ENCODE measurements at places on chromosomes 6 and 20.

DNA sequence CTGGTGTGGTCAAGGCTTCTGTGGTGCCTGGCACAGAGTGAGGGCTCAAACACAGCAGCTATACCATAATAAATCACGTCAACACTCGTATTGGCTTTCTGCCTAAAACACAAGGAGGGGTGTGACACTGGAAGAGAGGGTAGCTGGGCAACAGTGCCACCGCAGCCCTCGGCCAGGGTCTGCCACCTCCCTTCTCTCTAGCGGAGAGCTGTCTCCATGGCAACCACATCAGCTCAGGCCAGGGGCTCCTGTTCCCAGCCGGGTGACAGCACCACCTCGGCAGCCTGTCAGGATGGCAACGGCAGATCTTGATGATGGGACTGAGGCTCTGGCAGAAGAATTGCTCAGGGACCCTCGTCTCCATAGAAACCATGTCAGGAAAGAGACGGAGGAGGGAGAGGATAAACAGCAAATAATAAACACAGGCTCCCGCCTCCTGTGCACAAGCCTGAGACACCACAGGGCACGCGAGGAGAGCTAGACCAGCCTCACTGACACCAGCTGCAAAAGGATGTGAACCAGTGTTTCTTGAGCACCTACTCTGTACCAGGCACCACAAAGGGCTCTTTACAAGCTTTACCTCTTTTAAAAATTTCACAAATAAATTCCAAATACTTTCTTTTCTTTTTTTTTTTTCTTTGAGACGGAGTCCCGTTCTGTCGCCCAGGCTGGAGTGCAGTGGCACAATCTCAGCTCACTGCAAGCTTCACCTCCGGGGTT is 50.4 kb upstream of the TLDC2 start:
- DNase-seq: no peak
- no peak overlapping the region for H3K27ac ChIP-seq
- no peaks in the 10 kb centered on the region for H3K27me3 ChIP-seq
- H3K4me3 ChIP-seq: no peak overlapping the region

DNA sequence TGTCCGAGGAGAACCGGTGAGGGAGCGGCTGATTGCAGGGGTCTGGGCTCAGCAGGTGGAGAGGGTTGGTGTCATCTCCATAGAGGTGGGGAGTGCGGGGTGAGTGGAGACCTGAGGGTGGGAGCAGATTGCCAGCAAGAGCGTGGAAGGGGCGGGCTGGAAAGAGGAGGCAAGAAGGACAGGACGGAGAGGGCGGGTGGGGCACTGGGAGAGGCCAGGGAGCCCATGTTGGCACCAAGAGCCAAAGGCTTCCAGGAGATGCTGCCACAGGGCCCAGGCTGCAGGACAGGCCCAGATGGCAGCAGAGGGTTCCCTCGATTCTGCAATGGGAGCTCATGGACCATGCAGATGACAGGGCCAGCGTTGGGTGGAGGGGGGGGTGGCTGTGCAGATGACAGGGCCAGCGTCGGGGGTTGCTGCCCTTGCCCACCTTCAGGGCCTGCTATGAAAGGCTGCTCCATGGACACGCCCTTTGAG is 105.4 kb downstream of the TMEM242 start:
- H3K27ac ChIP-seq: no peak overlapping the region
- DNase-seq: no peak
- H3K4me3 ChIP-seq: no peak overlapping the region
- no peaks in the 10 kb centered on the region for H3K27me3 ChIP-seq
- H3K36me3 ChIP-seq: no peaks in the 10 kb centered on the region

GRCh38 chr20:8196096-8196495 is 64.0 kb downstream of the PLCB1 start:
- no peaks in the 10 kb centered on the region for H3K4me1 ChIP-seq
- H3K27me3 ChIP-seq: no peaks in the 10 kb centered on the region
- no peak overlapping the region for H3K4me3 ChIP-seq

DNA sequence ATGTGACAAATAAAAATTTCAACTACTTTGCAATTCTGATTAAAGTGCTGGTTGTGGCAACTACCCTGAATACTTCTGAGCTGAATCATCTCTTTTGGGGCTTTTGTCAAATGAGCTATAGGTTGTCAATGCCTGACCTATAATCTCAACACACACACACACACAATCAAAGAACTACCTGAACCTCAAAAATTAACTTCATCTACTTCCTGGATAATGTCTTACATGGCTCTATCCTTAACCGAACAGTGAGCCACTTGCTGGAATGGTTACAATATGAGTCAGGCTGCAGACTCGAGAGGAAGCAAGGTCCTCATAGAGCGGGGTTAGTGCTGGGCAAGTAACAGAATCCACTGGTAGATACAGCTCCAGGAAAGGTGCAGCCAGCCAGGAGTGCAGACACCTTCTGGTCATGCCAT is 70.6 kb upstream of the DST start:
- peak; percentile 76 for DNase-seq
- no peaks in the 10 kb centered on the region for H3K36me3 ChIP-seq
- no peak overlapping the region for H3K4me3 ChIP-seq

DNA sequence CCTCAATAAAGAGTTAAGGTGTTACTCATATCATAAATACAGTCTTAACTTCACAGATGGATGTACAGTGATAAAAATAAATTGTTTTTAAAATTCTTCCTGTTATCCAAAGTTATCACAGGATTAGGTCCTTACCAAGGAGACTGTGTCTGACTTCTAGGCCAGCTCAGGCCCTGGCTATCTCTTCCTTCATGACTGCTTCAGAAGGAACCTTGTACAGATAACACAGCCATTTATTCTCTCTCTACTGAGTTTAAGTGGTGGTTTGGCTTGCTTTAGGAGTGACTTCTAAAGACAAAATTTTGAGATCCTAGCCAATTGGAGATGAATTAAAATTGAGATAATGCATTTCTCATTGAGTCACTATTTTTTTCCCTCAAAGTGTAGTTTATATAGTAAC is 40.8 kb upstream of the RNF182 start:
- H3K27ac ChIP-seq: no peak overlapping the region
- no peaks in the 10 kb centered on the region for H3K36me3 ChIP-seq
- no peak for DNase-seq
- H3K4me3 ChIP-seq: no peak overlapping the region
- no peaks in the 10 kb centered on the region for H3K27me3 ChIP-seq

GRCh38 chr20:43102394-43102793 is 87.3 kb downstream of the PTPRT start:
- no peak overlapping the region for H3K27ac ChIP-seq
- no peaks in the 10 kb centered on the region for H3K27me3 ChIP-seq
- no peak overlapping the region for H3K4me3 ChIP-seq
- DNase-seq: peak; percentile 51

DNA sequence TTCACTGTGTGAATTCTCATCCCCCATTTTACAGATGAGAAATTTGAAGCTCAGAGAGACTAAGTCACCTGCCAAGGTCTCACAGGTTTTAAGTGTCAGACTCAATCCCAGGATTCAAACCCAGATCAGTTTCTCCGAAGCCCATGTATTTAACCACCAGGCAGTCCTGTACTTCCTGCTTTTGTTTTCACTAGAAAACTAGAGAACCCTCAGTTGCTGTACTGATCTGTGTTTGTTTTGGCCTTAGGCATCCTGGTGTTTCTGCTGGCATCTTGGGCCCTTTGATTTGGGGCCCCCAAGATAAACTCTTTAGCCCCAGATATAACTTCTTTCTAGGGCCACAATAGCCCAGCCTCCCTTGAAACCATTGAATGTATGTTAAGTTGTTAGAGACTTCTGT is 36.5 kb downstream of the PPP1R16B start:
- DNase-seq: no peak
- no peaks in the 10 kb centered on the region for H3K36me3 ChIP-seq
- no peaks in the 10 kb centered on the region for H3K27me3 ChIP-seq
- no peak overlapping the region for H3K4me3 ChIP-seq

DNA sequence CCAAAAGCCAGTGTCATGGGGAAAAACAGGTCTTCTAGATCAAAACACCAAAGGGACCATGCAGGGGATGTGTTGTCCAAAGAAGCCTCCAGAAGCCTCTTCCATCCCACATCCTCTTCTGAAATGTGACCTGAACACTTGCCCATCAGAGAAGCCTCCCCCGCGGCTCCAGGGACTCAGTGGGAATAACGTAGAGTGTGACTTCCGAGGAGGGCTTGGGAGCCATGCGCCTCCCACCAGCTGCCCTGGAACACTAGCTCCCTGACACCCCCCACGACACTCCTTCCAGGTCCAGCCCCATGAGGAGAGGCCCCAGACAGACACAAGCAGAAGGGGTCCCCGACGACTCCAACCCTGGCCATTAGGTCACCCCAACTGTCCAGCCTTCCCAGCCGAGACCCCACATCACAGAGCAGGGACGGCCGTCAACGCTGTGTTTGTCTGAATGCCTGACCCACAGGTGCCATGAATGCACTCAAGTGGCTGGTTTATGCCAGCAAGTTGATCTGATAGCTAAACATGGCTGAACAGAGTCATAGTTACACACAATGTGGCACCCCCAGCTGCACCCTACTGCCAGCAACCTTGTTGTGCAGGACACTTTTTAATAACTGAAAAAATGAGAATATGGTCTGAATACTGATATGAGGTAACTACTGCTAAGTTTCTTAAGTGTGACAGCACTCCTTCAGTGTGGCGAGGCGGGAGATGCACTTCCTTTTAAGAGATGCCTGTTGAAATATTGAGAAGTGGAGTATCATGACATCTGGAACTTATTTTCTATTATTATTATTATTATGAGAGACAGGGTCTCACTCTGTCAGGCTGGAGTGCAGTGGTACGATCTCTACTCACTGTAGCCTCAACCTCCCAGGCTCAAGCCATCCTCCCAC is 58.0 kb downstream of the GINS1 start:
- no peak overlapping the region for H3K27ac ChIP-seq
- no peaks in the 10 kb centered on the region for H3K4me1 ChIP-seq
- H3K36me3 ChIP-seq: peaks cover 22% of the 10 kb centered on the region
- DNase-seq: no peak
- no peaks in the 10 kb centered on the region for H3K27me3 ChIP-seq

DNA sequence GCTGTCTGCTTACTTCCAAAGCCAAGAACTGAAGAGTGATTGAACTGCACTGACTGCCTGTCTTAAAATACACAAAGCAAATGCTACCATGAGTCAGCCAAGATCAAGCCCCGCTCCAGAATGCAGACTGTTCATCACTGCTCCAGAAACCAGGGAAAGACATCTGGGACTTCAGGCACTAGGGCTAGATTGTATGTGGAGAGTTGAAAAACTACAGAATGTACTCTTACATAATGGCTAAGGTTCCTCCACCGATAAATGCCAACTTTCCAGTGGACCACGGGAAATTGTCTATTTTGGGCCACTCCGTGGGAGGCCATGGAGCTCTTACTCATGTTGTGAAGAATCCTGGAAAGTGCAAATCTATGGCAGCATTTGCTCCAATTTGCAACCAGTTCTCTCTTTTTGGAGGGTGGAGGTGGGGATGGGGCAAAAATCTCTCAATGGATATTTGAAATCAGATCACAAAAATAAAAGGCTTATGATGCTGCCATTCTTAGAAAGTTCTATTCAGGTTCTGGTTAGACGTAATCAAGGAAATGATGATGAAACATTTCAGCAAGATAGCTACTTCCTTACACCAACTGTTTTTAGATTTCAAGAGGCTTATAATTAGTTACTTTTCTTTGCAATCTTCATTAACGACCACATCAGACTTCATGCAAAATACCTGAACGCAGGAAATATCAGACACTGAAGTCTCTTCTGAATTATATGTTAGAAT is 11.8 kb upstream of the CAP2 start:
- no peaks in the 10 kb centered on the region for H3K36me3 ChIP-seq
- no peaks in the 10 kb centered on the region for H3K4me1 ChIP-seq
- no peak for DNase-seq
- no peak overlapping the region for H3K27ac ChIP-seq
- H3K27me3 ChIP-seq: no peaks in the 10 kb centered on the region

- H3K4me3 ChIP-seq: peak within 1 kb of the TSS; percentile 52
- peak; percentile 80 for DNase-seq
- H3K27me3 ChIP-seq: no peaks in the 10 kb centered on the region
- no peaks in the 10 kb centered on the region for H3K4me1 ChIP-seq
- H3K27ac ChIP-seq: peak within 1 kb of the TSS; percentile 85
These were observed at the start of gene BEND6 for GRCh38 chr6:56954403-56955170. TSS of gene BEND6 (plus strand) at chr6:56955107. CDS start at chr6:56981811, 26,704 bp downstream.

- H3K27me3 ChIP-seq: no peaks in the 10 kb centered on the region
- no peaks in the 10 kb centered on the region for H3K36me3 ChIP-seq
- peaks cover 6% of the 10 kb centered on the region for H3K4me1 ChIP-seq
- no peak overlapping the region for H3K4me3 ChIP-seq
- no peak overlapping the region for H3K27ac ChIP-seq
These were observed 27.1 kb downstream of the TOP1 start for GRCh38 chr20:41055679-41056078.

GRCh38 chr6:160077526-160077925 is 44.1 kb upstream of the SLC22A1 start:
- H3K27ac ChIP-seq: no peak overlapping the region
- peaks cover 26% of the 10 kb centered on the region for H3K36me3 ChIP-seq
- H3K4me3 ChIP-seq: no peak overlapping the region
- DNase-seq: no peak

DNA sequence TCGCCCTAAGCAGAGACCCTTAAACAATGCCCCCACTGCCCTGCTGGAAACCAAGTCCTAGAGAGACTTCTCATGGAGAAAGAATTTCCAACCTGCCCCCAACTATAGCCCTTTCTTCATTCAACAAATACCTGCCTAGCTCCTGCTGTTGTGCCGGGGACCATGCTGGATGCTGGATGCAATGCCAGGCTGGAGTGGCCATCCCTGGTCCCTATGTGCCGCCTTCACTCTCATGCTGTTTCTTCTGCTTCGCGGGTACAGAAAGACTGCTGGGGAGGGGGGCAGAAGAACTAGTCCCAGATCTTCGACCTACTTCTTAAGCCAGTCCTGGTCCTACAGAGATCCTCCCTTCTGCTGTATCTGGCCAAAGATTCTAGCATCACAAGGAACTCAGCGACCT is 3.4 kb downstream of the MDGA1 start:
- H3K36me3 ChIP-seq: no peaks in the 10 kb centered on the region
- H3K27me3 ChIP-seq: peaks cover 38% of the 10 kb centered on the region
- no peaks in the 10 kb centered on the region for H3K4me1 ChIP-seq
- H3K27ac ChIP-seq: no peak overlapping the region

DNA sequence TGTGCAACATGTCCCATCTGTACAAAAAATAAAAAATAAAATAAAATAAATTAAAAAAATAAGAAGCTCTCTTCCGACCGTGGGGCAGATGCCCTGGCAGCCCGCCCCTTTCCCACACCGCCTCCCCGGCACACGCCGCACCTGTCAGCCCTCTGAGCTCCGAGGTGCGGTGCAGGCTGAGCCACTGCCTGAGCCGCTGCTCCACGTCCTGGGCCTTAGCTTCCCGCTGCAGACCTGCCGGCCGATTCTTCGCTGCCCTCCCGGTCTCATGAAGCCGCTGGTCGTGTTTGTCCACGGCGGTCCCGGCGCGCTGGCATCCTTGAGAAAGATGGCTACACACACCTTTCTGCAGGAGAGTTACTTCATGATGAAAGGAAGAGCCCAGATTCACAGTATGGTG is 10.7 kb upstream of the CLPSL2 start:
- H3K36me3 ChIP-seq: no peaks in the 10 kb centered on the region
- H3K4me3 ChIP-seq: no peak overlapping the region
- H3K27me3 ChIP-seq: no peaks in the 10 kb centered on the region
- DNase-seq: no peak
- no peaks in the 10 kb centered on the region for H3K4me1 ChIP-seq
